ENCODE measurements at places on chromosomes 2 and 18.
A peak's percentile ranks its signal among the peaks of the same experiment; 100 is the strongest.

- no peak for DNase-seq
These were observed 65.0 kb downstream of the AP1S3 start for GRCh38 chr2:223772363-223772762.

DNA sequence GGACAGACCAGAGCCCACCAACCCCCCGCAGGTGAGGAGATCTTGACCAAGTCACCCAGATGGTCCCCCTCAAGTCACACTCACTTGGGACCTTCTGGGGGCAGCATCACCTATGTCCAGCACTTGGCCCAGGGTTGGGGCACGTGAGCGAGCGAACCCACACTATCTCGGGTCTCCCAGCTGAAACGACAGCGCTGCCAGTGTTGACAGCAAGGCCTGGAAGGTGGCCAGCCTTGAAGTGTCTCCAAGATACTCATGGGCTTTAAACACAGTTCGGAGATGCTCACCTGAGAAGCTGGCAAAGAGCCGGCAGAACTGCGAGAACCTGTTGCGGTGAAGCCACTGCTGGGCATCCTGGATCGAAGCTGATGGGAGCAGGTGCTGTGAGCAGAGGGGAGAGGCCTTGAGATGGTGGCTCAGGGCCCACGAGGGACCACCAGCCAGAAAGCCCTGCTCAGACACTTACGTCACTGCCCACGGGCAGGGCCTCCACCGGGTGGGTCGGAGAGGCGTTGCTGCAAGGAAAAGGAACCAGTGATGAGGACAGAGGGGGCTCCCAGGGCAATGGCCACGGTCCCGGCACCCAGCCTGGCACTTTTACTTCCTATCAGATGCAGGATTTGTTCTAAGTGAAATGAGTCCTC, 47.5 kb downstream of the TFCP2L1 start:
- DNase-seq = no peak

GRCh38 chr2:222709191-222709891, 37.9 kb downstream of the MOGAT1 start:
- peak; percentile 98 for DNase-seq

DNA sequence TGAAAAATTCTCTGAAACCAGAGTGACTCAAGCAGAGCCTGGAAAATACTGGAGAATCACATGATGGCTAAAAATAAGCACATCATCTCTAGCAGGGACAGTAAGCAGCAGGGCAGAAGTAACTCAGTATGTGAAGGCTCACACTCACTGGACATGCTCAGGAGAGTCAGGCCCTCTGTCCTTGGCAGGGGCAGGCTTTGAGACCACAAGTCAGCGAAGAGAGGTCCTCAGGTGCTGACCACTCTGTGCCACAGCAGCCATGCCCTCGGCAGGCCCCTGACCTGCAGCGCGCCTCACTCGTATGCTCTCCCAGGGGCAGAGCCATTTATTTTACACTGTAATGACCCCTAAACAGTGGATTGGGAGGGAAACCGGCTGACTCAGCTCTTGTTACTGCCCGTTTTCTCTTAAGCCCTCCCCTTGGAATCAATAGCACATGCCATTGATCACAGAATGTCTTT, 76.8 kb downstream of the MAPRE2 start:
- peak; percentile 55 for DNase-seq

DNA sequence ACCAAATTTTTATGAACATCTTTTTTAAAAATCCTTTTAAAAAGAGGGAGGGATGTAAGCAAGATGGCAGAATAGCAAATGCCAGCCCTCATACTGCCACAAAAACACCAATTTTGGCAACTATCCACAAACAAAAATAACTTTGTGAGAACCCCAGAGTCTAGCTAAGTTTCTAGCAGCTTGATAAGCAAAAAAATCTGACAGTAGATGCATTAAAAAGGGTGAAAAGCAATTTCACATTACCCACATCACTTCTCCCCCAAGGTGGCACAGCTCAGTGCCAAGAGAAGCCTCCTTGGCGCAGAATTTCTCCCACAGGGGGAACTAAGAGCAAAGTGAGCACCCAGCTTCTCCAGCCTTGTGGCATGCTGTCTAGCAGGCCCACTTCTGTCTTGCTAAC, 74.6 kb downstream of the L3MBTL4 start:
- no peak for DNase-seq

GRCh38 chr2:137096187-137096586, 330.8 kb downstream of the THSD7B start:
- no peak for DNase-seq

DNA sequence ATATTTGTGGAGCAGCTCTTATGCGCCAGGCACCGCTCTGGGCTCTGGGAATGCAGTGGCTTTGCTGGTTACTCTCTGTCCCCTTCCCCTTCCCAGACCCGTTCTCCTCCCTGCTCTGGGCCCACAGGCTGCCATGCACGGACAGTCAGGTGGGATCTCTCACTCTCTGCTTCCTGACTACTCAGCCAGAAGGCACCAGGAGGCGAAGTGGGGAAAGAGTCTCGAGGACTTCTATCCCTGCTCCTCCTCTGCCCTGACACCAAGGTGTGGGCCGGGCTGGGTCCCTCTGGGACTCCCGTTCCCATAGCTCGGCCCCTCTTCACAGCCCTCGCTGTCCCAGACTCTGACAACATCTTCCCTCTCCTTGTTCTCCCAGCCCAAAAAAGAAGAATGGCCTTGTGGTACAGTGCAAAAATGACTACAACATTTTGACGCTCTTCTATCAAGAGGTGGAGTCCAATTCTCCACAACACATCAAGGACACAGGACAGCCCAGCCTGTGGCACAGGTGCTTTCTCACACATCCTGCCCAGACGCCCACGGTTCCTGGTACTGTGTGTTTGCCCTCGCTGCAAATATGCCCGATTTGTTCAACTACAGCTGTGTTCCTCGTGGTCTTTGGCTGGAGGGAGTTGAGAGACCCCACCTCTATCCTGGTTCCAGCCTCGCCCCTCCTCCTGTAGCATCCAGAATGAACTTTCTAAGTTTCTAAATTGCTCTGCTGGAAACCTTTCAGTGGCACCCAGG, 14.0 kb upstream of the DUSP2 start:
- DNase-seq = no peak

- no peak for DNase-seq
These were observed 375.7 kb downstream of the EIPR1 start for GRCh38 chr2:3001615-3002560.

- DNase-seq = no peak
These were observed 1611.5 kb upstream of the TMEFF2 start for GRCh38 chr2:193806088-193806774.

- DNase-seq = peak; percentile 61
These were observed 64.0 kb upstream of the CABLES1 start for GRCh38 chr18:23071285-23071684.

GRCh38 chr2:205073433-205074020, 528.3 kb downstream of the PARD3B start:
- DNase-seq = no peak

DNA sequence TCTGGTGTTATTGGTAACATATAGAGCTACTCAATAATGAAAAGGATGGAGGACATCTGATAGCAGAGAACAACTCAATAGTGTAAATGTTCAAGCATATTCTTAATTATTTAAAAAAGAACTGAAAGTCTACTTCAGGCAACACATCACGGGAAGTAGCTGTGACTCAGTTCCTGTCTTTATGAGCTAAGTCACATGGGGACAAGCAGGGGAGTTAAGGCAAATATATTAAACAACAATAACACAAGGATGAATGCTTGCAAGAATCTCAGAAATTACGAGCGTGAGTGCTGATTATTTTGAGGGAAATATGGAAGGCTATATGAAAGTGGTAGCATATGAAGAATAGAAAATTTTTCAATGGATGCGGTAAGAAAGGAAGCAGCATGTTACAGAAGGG, 4.0 kb upstream of the HNMT start:
- DNase-seq = no peak

- no peak for DNase-seq
These were observed 40.5 kb downstream of the STK25 start for GRCh38 chr2:241467777-241468475.

Measured in fibroblast of skin of right biceps (primary cell).